ENCODE measurements at places on chromosomes 7 and 10. TPM values are rescaled to one million over a fixed set of nuclear protein-coding genes. Genes with fewer than 3 reads are reported as not detected.

TWIST1 gene
- 5.6 TPM for polyA plus RNA-seq

SLC18A3 gene
- polyA plus RNA-seq = not detected

CLDN4 gene
- 124 TPM for polyA plus RNA-seq

TAF6 gene
- polyA plus RNA-seq = 29.6 TPM

SCART1 gene
- 0.90 TPM for polyA plus RNA-seq

LRRTM3 gene
- polyA plus RNA-seq = not detected

PSD gene
- polyA plus RNA-seq = 2.1 TPM

CHCHD1 gene
- 63.5 TPM for polyA plus RNA-seq

MNX1 gene
- 0.08 TPM for polyA plus RNA-seq

MBL2 gene
- not detected for polyA plus RNA-seq

MYL10 gene
- polyA plus RNA-seq = not detected

BEND7 gene
- 1.1 TPM for polyA plus RNA-seq

ITIH2 gene
- not detected for polyA plus RNA-seq

FZD8 gene
- polyA plus RNA-seq = 0.72 TPM

Measured in esophagus (tissue), 2 donors.